Urothelium cell line (cell line): ENCODE measurements at places on chromosomes 2 and 18.

DNA sequence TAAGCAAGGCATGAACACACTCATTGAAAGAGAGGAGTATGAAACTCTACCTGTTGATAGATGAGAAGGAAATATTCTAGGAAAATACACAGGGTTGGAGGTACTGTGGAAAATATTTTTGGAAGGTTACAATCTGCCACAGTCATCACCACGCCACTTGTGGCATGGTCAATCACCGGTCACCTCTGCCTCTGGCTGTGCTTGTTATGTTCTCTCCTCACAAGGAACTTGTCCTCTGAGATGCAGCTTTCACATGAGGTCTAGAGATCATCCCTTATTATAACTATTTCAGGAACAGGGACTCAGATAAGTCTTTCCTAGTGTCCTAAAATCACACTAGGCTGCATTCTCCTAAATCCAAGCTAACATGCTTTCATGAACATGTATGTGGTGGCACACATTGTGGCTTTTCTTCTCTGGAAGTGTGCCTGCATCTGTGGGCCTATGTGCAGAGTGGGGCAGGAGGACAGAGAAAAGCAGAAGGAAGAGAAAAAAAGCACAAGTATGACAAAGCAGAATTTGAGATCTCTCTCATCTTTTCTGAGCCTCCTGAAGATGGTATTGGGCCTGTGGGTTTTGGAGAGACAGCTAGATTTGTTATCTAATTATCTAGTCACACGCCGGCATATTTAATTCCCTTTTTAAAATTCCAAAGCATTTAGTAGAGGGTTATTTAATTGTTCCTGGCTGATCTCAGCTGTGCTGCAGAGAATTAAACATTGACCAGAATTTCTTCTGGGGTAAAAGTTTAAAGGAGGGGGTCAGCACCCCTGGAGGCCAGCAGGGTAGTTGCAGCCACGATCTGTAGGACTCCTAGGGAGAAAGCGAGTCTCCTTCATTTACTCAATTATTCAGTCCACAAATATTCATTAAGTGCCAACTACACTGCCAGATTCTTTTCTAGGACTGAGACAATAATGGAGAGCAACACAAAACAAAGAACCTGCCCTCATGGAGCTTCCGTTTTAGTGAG, 294.6 kb downstream of the RDH14 start:
- DNase-seq, result no peak

DNA sequence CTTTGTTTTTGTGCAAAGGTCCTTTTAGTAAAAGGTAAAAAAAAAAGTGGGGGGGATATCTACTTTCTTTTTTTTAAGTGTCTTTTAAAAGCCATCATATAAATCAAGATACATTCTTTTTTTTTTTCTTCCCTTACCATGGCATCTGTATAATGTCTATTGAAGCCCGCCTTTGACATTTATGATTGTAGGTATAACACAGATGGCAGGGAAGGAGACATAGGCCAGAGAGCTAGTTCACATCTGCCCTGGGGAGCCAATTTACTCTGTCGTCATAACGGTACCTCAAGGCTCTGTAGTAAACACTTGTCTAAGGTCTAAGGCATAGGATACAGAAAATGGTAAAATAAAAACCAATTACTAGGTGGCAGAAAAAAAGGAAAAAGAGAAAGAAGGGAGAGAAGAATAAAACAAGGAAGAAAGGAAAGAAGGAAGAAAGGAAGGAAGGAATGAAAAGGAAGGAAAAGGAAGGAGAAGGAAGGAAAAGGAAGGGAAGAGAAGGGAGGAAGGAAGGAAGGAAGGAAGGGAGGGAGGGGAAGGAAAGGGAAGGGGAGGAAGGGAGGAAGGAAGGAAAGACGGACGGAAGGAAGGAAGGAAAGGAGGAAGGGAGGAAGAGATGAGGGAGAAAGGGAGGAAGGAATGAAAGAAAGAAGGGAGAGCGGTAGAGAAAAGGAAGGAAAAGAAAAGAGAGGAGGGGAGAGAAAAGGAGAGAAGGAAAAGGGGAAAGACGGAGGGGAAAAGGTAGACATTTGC, 343.5 kb downstream of the RBM43 start:
- DNase-seq, result no peak

- no peak for DNase-seq
Measured at GRCh38 chr18:31683106-31683505, 1.3 kb downstream of the B4GALT6 start.

DNA sequence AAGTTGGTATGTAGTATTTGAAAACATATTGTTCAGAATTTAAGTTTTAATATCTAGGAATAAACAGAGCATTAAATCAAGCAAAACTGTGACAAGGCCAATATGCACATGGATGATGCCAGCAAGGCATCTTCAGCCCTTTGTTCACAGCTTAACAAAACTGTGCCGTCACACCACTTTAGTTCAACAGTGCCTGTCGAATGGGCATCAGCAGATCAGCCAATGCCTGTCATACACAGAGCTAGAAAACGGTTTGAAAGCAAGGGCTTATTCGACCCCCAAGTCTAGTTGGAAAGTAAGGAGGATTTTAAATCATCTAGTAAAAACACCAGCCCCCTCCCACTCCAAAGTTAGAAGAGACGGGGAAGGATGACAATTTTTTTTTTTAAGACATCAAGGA, 16.7 kb downstream of the ZEB2 start:
- no peak for DNase-seq

- DNase-seq, result no peak
Measured at GRCh38 chr2:98583276-98583675, 25.0 kb downstream of the COA5 start.

- no peak for DNase-seq
Measured at GRCh38 chr2:133518700-133519344, 49.4 kb downstream of the NCKAP5 start.

- DNase-seq, result no peak
Measured at GRCh38 chr2:111068435-111069058, 52.2 kb upstream of the BCL2L11 start.

GRCh38 chr2:13596233-13596632, 879.5 kb downstream of the TRIB2 start:
- DNase-seq, result no peak

DNA sequence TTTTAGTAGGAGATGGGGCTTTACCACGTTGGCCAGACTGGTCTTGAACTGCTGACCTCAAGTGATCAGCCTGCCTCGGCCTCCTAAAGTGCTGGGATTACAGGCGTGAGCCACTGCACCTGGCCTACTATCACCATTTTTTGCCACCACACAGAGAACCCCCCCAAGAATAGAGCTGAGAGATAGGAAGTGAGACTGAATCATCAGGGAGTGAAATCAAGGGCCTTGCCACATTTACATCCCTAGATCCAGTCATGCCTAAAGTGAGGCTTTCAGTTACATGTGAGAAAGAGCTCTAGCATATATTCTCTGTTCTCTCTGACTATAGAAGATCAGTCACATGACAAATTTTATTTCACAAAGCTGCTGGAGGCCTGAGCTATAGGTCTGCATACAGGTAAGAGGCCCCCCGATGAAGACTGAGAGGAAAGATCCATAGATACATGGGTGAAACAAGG, 28.0 kb upstream of the KCMF1 start:
- no peak for DNase-seq

- DNase-seq, result no peak
Measured at GRCh38 chr2:19224011-19224410, 134.4 kb downstream of the OSR1 start.
